CD4-positive, alpha-beta memory T cell (primary cell): ENCODE measurements at places on chromosomes 7 and 10. TPM values are rescaled to one million over a fixed set of nuclear protein-coding genes. Genes with fewer than 3 reads are reported as not detected.
A peak's percentile ranks its signal among the peaks of the same experiment; 100 is the strongest.

DNA sequence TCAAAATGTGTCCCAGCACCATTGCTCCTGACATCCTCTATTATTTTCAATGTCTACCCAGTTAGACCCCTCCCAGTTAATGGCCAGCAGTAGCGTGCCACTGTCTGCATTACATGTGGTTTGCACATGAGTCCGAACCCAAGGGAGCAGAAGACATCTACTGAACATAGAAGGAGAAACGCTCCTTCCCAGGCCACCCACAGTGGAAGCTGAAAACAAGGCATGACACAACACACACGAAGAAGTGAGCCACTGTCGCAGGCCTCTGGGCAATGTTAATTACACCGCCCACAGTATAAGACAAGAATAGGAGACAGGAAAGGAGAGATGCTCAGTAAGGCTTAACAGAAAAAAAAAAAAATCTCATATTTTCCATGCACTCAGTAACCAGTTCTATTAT lies 50.5 kb downstream of the MKX start:
- no peaks in the 10 kb centered on the region for H3K36me3 ChIP-seq
- DNase-seq, result no peak
- H3K4me3 ChIP-seq, result no peak overlapping the region
- H3K27ac ChIP-seq, result no peak overlapping the region
- no peaks in the 10 kb centered on the region for H3K4me1 ChIP-seq

GRCh38 chr7:1093916-1094508 lies 6.1 kb downstream of the GPER1 start:
- DNase-seq, result no peak
- no peaks in the 10 kb centered on the region for H3K4me1 ChIP-seq
- H3K36me3 ChIP-seq, result no peaks in the 10 kb centered on the region
- no peak overlapping the region for H3K27ac ChIP-seq

DNA sequence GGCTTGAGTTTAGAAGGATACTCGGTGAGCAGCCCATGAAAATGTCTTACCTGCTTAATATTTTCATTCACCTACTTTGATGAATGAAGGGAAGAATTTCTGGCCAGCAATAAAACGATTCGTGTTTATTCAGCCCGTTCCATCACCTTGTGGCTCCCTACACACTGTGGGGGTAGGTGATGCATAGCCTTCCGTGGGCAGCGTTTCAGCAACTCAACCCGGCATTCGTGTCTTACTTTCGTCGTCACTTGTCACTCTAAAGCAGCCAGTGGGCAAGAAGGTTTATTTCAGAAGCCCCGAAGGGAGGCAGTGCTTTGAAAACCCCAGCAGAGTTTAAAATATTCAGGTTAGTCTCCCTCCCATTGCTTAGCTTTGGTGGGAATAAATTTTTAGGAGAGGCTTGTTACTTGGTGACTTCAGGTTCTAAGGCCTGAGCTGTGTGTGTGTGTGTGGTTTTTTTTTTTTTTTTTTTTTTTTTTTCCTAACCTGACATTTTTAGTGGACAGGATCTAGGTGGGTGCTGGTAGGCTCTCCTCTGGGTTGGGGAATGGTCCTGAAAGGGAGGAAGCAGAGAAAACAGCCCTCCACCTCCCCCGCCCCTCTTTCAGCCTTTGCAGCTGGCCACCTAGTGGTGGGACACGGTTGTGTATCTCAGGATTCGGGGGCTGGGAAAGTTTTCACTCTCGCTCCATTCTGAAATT lies 1.8 kb downstream of the GRK5 start:
- H3K27me3 ChIP-seq, result no peaks in the 10 kb centered on the region
- H3K4me3 ChIP-seq, result peak overlapping the region; percentile 84
- H3K4me1 ChIP-seq, result peaks cover 71% of the 10 kb centered on the region
- peak; percentile 52 for DNase-seq
- peak overlapping the region; percentile 84 for H3K27ac ChIP-seq
- no peaks in the 10 kb centered on the region for H3K36me3 ChIP-seq

DNA sequence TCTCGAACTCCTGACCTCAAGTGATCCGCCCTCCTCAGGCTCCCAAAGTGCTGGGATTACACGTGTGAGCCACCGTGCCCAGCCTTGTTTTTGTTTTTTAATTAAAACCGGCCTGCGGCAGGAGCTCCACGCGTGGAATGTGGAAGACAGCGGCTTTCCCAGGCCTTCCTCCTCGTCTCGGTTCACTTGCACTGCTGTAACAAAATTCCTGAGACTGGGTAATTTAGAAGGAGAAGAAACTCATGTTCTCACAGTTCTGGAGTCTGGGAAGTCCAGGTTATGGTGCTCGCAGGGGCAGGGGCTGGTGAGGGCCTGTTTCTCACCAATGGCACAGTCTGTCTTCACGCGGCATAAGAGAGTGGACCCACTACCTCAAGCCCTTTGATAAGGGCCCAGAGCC lies 14.4 kb upstream of the CRYGN start:
- H3K36me3 ChIP-seq, result no peaks in the 10 kb centered on the region
- no peak for DNase-seq

DNA sequence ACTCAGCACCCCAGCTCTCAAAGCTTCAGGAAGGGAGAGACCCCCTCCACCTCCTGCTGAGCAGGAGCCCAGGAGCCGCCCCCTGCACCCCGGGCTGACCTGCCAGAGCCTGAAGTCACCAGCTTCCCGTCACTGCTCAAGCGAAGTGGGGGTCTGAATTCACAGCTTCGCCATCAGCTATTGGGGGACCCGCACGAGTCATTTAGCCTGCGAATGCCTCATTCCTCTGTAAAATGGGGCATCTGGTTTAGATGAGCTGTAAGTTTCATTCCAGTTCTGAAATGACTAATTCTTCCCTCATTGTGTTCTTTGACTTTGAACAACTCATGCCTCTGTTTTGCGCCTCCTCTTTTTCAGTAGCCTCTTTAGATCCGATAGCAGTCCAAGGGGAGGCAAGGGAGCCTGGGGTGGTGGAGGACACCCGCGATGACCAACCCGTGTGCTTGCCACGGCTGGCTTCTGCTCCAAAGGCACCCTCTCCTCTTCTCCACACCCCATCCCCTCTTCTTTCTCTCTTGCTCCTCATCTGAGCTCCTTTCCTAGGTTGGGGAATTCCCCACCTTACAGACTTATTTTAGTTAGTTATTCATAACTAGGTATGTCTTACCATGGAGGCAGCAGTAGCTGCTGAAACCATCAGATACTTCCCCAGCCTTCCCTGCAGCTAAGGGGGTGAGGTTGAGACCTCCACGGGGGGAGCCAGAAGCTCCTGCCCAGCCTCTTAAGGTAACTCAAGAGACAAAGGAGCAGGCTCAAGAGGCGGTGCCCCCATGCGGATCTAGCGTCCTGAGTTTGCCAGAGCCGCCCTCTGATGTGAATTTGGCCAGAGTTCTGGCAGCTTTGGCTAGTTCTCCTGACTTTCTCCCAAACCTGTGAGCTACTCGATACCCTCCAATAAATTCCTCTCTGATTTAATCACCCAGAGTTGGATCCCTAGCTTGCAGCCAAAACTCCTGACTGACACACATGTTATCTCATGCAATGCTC lies 47.7 kb downstream of the RBM17 start:
- no peak overlapping the region for H3K4me3 ChIP-seq
- H3K4me1 ChIP-seq, result peaks cover 53% of the 10 kb centered on the region
- no peaks in the 10 kb centered on the region for H3K27me3 ChIP-seq
- no peaks in the 10 kb centered on the region for H3K36me3 ChIP-seq
- DNase-seq, result no peak

GRCh38 chr10:27355918-27356573 lies 115.4 kb upstream of the ACBD5 start:
- no peaks in the 10 kb centered on the region for H3K36me3 ChIP-seq
- H3K27ac ChIP-seq, result no peak overlapping the region
- no peaks in the 10 kb centered on the region for H3K27me3 ChIP-seq

HOXA5 gene
- not detected for total RNA-seq
